ENCODE measurements at places on chromosomes 16 and 17.
A peak's percentile ranks its signal among the peaks of the same experiment; 100 is the strongest.

- no peak for DNase-seq
Observed at GRCh38 chr16:52543654-52544053, 3.3 kb downstream of the TOX3 start.

GRCh38 chr17:35614810-35615209 is 27.7 kb downstream of the AP2B1 start:
- no peak for DNase-seq

- DNase-seq = no peak
Observed at GRCh38 chr16:58507963-58508670, 7.2 kb upstream of the SETD6 start.

- DNase-seq = no peak
Observed at GRCh38 chr16:11684231-11685025, 16.2 kb downstream of the SNN start.

DNA sequence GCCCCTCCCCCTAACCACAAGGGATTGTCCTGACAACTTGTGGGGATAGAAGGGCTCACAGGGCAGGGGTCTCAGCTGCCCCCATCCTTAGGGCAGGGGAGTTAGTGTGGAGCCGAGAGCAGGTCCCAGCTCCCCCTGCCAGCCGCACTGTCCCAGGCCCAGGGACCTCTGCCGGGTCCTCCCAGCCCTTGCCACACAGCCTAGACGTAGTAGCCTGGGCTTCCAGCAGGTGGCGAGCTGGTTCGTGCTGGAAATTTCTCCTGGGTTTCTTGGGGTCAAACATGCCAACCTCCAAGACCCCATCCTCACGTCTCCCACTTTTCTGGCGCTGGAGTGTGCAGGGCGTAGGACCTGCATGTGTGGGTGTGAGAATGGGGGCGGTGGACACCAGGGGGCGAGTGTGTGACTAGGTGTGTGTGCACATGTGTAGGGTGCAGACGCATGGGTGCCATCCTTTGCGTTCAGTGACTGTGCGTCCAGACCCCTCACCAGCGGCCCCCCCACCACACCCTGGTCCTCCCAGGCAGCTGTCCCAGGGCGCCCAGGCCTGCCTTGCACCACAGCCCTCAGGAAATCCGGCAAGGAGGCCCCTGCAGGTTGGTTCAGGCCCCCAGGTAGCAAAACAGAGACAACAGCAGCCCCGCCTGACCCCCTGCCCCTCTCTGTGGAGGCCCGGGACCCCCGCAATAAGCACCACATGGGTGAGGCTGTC is 29.5 kb downstream of the SBK1 start:
- no peak for DNase-seq

DNA sequence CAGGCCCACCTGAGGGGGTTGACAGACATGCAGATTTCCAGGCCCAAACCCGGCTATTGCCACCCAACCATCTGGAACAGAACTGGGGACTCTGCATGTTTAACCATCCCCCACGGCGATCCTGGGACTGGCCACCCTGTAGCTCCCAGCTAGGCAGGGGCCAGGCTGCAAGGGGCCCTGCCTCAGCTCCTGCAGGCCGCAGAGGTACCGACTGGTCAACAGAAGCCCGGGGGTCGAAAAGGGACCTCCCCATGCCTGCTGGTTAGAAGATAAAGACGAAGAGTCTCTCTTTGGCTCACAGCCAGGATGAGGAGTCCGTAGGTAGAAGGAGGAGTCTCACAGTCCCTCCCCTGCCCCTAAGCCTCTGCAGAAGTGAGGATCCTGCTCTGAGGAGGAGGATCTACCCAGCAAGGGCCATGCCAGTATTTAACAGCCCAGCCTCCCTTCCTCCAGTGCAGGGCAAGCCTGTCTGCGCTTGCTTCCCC is 223.4 kb upstream of the TNRC6C start:
- DNase-seq = peak; percentile 50

DNA sequence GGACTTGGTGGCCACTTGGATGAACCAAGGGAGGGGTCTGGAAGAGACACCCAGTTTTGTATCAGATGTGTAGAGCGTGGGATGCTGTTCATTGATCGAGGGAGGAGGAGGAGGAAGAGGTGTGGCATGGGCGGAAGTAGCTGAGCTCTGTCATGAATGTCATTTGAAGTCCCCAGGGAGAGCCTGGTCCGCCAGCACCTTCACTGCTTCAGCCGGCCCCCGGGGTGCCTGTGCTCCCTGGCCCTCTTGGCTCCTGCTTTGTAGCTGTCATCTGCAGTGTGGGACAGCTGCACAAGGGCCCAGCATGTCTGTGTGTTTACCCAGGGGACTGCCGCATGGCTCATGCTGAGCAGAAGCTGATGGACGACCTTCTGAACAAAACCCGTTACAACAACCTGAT is 75.4 kb upstream of the RBL2 start:
- no peak for DNase-seq

DNA sequence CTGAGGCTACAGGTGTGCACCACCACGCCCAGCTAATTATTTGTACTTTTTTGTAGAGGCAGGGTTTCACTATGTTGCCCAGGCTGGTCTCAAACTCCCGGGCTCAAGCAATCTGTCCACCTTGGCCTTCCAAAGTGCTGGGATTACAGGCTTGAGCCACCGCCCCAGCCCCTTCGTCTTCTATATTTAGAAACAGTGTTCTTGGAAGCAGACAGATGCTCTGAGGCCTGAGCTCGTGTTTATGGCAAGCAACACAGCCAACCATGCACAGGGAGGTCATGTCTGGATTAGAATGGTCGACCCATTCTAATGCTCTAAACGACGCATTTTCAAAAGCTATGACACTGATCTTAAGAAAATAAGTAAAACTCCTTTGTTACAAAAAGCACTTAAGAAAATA is 16.6 kb downstream of the TMEM204 start:
- DNase-seq = no peak

DNA sequence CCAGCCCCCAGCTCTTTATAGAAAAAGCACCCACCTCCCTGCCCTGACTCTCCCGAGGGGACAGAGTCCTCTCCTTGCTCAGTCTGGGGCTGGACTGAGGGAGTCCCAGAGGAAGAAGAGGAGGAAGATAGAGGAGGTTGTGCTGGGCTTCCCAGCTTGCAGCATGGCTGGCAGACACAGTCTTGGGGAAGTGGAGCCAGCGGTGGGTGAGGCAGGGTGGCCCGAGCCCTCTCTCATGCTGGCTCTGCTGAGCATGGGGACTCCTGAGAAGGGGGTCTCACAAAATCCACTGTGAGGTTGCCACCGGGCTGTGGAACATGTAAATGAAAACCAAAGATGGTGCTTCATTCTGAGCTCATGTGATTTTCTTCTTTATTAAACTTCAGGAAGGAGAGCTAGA is 398.5 kb downstream of the SLC39A11 start:
- no peak for DNase-seq

DNA sequence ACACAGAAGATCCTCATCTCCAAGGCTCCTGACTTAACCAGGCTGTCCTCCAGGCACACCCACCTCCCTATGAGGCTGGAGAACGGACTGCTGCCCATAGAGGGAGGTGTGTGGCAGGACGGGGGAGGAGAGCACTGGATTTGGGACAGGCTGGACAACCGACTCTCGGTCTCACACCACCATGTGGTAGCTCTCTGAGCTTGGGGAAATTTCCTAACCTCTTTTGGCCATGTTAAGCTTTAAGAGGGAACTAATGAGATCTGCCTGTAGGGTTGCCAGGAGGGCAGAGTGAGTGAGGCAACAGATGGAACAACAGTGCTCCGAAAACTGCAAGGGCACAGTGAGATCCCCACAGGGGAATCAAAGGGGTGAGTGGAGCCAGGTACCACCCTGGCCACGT is 32.7 kb downstream of the RHBDL3 start:
- DNase-seq = no peak

GRCh38 chr16:2507665-2508064 is 6.1 kb upstream of the ATP6V0C start:
- DNase-seq = no peak

- no peak for DNase-seq
Observed at GRCh38 chr17:27540318-27541101, 84.3 kb downstream of the KSR1 start.

DNA sequence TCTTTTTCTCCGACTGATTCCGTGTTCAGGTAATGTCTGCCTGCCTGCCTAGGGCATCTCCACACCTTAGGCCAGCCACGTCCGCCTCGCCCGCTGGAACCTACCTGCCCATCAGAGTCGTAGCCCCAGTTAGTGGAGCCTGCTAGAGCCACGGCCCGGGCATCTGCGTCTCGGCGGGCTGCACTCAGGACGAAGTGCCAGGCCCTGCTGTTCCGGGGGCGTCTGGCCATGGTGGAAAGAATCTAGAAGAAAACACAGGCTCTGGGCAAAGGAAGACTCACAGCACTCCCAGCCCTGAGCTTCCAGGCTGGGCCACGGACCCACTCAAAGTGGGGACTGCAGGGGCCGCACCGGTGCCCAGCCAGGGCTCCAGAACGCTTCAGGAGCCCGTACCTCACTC is 1.1 kb downstream of the SPSB3 start:
- DNase-seq = no peak

- DNase-seq = peak; percentile 55
Observed at GRCh38 chr16:86034421-86034919, 135.5 kb downstream of the IRF8 start.

DNA sequence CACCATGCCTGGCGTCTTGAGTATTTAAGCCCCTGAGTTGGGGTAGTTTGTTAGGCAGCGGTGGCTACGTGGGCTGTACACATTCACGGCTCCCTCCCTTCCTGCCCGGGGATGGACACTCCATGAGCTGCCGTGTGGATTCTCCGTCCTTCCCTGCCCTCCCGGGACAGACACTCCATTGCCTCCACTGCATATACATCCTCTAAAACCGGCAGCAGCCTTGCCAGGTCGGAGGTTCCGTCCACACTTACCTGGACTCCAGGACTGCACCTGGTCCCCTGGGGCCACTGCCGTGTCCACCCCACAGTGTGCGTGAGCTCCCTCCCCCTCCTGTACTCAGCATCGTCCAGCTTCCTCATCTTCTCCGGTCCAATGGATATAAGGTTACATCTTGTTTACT is 3.5 kb upstream of the SPATA2L start:
- DNase-seq = no peak

DNA sequence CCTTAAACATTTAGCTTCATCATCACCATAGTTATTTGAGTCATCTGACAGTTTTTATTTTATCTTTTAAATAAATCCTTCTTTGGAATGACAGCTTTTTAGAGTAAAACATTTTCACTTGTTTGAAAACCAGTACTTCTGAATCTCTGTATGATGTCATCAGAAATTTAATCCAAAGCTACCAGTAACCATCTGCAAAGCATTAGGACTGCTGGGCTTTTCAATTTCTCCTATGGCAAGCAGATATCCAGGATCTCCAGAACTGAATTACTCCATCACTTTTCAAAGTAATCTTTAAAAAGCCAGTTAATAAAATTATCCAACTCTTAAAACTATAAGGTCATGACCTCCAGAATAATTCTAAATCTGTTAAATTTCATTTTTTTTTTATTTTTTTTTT is 51.5 kb downstream of the CHCT1 start:
- no peak for DNase-seq

GRCh38 chr16:2404099-2404498 is 25.1 kb upstream of the CCNF start:
- no peak for DNase-seq

DNA sequence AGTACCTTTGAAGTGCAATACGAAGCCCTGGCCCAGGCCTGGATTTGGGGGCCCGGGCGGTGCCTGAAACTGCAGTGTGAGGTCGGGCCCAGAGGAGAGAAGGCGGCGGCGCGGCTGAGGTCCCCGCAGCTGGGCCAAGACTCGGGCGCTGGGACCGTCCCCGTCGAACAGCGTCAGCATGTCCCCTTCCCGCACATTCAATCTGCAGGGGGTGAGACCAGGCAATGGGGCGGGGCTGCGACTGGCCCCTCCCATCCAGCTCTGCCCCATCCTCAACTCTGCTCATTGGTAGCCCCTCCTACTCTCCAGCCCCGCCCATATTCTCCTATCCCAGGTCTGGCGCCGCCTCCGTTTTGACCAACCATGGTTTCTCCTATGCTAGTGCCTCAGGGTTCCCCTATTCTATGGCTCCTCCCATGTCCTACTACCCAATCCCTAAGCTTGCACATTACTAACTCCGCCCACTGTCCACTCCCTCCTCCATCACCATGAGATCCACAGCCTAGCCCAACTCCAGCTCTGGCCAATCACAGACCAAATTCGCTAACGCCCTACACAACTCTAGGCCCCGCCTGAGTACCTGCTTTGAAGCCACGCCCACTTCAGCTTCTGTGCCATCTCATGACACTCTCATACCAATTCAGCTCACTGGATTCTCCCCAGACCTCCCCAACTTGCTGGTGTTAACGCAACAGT is 14.4 kb upstream of the CDIPT start:
- DNase-seq = no peak

DNA sequence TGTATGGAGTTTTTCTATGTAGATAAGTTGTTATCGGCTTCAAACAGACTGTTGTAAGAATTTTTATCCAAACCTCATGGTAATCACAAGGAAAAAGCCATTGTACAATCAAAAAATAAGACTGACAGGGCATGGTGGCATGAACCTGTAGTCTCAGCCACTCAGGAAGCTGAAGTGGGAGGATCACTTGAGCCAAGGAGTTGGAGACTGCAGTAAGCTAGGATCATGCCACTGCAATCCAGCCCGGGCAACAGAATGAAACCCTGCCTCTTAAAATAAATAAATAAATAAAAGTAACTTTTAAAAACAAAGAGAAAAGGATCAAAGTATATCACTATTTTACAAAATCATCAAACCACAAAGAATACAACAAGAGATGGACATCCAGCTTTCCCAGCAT is 14.4 kb downstream of the OR1A1 start:
- DNase-seq = no peak

- no peak for DNase-seq
Observed at GRCh38 chr17:14745541-14745940, 444.7 kb downstream of the HS3ST3B1 start.

- no peak for DNase-seq
Observed at GRCh38 chr16:3038896-3039295, 2.2 kb upstream of the BICDL2 start.

DNA sequence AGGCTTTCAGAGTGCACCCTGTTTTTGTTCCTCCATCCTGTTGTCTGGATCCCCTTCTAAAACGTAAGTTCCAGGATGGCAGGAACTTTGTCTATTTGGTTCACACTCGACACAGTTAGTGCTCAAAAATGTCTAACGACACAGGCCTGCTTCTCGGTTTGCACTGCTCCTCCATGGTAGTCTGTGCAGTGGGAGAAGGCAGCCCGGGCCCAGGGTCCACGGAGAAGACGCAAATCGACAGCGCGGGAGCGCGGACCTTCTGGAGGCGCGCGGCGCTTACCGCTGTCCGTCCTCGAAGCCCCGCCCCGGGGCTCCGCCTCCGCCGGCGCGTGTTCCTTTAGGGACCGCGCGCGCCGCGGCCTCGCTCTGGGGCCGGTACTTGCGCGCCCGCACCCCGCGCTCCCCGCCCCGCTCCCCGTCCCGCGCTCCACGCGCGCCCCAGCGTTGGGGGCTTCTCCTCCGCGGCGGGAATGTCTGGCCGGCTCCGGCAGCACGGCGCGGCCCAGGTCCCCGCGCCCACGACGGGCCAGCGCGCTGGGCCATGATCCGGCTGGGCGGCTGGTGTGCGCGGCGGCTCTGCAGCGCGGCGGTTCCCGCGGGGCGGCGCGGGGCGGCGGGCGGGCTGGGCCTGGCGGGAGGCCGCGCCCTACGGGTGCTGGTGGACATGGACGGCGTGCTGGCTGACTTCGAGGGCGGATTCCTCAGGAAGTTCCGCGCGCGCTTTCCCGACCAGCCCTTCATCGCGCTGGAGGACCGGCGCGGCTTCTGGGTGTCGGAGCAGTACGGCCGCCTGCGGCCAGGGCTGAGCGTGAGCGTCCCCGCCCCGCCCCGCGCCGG is at the start of gene NT5M:
NT5M (plus strand) TSS at position 364 of the 837 bp plus-strand sequence; CDS start at position 542, 178 bp downstream.
- DNase-seq = peak; percentile 82

Measured in muscle of arm (tissue), 14 donors.